ENCODE measurements at places on chromosomes 13 and 19.

- DNase-seq = no peak
Measured at GRCh38 chr13:27088619-27089018, 83.0 kb downstream of the USP12 start.

- no peak for DNase-seq
Measured at GRCh38 chr19:43984687-43985000, 656 bp downstream of the ZNF155 start.

GRCh38 chr19:46213156-46213555, 16.4 kb upstream of the IGFL1 start:
- no peak for DNase-seq

- no peak for DNase-seq
Measured at GRCh38 chr19:6710273-6711077, 10.0 kb downstream of the C3 start.

DNA sequence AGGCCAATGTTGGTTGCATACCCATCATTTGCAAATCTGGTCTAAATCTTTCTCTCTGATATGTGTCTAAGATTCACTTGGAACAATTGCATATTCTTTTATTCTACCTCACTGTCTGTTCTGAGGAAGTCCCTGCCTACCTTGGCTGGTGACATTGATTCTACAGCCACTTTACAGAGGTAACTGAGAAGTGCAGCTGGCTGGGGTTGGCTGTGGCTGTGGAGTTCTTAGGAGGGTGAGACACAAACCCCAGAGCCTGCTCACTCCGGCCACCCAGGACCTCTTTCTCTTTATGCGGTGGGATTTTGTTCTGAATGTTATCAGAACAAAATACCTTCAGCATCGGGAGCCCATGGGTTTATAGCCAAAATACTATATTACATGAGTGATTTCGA, 54.5 kb upstream of the IRS2 start:
- DNase-seq = no peak

GRCh38 chr13:39676315-39676876, 20.9 kb downstream of the COG6 start:
- DNase-seq = no peak

- DNase-seq = no peak
Measured at GRCh38 chr19:31772915-31773314, 423.7 kb upstream of the TSHZ3 start.

GRCh38 chr19:17505223-17505622, 6.2 kb upstream of the PGLS start:
- no peak for DNase-seq

Measured in stimulated activated CD4-positive, alpha-beta T cell treated with anti-CD3 and anti-CD28 coated beads, Interleukin-4, amount 100 ng/mL, for 1 hour (primary cell).